ENCODE measurements at places on chromosomes 16 and 17. TPM values are rescaled to one million over a fixed set of nuclear protein-coding genes. Genes with fewer than 3 reads are reported as not detected.
A peak's percentile ranks its signal among the peaks of the same experiment; 100 is the strongest.

- no peaks in the 10 kb centered on the region for H3K4me1 ChIP-seq
- H3K36me3 ChIP-seq: peaks cover 2% of the 10 kb centered on the region
- no peak overlapping the region for H3K4me3 ChIP-seq
- no peaks in the 10 kb centered on the region for H3K27me3 ChIP-seq
- DNase-seq: no peak
Measured at GRCh38 chr16:24507959-24508480, 31.3 kb upstream of the RBBP6 start.

- no peak overlapping the region for H3K27ac ChIP-seq
- DNase-seq: no peak
- no peaks in the 10 kb centered on the region for H3K27me3 ChIP-seq
- H3K4me3 ChIP-seq: no peak overlapping the region
Measured at GRCh38 chr17:1313270-1314005, 34.0 kb downstream of the TRARG1 start.

Gene CDR2L
- 23.3 TPM for total RNA-seq

DNA sequence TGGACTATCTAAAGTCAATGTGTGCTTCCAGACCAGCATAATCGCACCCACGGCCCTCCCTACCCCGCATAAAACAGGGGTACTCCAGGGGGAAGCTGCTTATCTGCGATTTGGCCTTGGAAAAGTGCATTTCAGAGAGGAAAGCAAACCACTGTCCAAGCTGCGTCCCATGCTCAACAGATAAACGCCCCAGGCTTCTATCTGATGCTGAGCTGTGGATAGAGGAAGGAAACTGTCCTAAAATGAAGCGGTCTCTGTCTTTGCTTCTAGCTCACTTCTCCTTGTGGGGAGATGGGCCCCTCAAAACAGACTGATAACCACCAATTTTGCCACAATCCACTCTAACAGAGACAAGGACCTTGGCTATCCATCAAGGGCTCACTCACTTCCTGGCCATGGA, 160.5 kb upstream of the TNRC6C start:
- H3K36me3 ChIP-seq: no peaks in the 10 kb centered on the region
- H3K4me3 ChIP-seq: no peak overlapping the region
- H3K27me3 ChIP-seq: no peaks in the 10 kb centered on the region
- no peak for DNase-seq

Gene ZNF668
- total RNA-seq: 19.6 TPM

DNA sequence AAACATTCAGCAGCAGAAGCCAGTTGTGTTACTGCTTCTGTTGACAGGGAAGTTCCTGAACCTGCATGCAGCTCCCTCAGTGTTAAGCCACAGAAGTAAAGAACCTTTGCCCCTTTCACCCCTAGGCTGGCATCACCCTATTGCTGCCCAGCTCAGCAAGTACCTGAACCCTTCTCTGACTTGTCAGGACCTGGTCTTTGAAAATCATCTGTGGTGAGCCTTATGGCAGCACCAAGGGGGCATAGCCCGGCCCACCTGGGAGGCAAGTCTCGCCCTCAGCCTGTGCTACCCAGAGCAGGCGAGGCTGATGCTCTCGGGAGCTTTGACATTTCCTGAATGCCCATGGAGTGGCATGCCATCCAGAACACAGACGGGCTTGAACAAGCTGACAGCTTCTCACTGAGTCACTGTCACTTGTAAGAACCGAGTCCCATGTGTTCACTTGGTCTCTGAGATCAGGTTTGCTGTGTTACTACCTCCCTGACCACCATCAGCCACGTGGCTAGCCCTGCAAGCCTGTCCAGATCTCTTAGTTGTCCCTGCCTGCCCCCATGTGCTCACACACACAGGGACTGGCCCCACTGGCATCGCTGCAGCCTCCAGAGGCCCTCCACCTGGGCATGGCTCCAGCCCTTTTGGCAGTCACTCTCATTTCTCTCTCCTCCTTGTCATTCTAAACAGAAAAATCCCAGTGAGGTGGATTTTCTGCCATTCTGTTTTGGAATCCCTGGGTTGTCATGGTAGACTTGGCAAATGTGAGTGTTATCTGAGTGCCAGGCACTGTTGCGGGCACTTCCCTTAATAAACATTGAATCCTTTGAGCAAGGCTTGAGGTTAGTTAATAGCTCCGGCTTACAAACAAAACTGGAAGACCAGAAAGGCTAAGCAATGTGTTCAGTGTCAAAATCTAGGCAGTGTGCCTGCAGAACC, 2.9 kb upstream of the CARMIL2 start:
- no peaks in the 10 kb centered on the region for H3K4me1 ChIP-seq
- H3K27me3 ChIP-seq: no peaks in the 10 kb centered on the region
- no peak overlapping the region for H3K4me3 ChIP-seq
- no peak overlapping the region for H3K27ac ChIP-seq
- H3K36me3 ChIP-seq: peaks cover 19% of the 10 kb centered on the region

DNA sequence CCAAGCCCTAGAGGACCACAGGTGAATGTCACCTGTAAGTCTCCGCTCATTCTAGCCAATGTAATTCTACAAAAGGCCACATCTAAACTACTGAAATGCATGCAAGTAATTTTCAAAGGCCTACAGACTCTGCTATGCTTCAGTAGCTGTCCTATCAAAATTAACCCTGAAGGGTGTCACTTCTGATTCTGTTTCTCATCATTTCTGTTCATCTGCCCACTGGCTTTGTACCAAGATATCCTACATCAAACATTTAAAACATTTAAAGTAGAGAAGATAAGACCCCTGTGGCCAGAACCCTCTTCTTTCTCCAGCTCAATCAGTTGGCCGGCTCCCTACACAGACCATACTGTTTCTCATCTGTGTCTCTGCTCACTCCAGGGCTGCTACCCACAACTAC, 21.5 kb downstream of the PHF12 start:
- H3K27ac ChIP-seq: no peak overlapping the region
- no peak overlapping the region for H3K4me3 ChIP-seq
- no peaks in the 10 kb centered on the region for H3K27me3 ChIP-seq
- DNase-seq: no peak
- peaks cover 38% of the 10 kb centered on the region for H3K36me3 ChIP-seq

Gene CCDC92B
- total RNA-seq: 8.0 TPM

DNA sequence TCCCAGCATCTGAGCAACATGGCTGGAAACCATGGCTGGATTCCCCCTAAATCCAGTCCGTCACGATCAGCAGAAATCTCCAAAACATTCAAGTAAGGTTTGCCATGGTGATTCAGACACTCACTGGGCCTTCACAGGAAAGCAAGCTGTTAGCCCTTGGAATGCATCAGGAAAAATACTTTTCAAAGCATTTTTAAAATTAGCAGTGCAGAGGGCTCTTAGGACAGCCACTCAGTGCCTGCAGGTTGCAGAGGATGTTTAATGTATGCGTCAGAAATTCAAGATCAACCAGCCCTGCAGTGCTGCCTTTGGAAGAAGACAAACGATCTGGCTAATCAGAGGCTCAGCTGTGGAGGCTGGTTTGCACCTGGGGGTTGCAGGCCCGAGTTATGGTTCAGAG, 50.3 kb downstream of the FOXL1 start:
- DNase-seq: no peak
- H3K4me1 ChIP-seq: no peaks in the 10 kb centered on the region
- H3K27me3 ChIP-seq: no peaks in the 10 kb centered on the region
- no peak overlapping the region for H3K27ac ChIP-seq

GRCh38 chr17:81043725-81044427, 8.9 kb downstream of the BAIAP2 start:
- peak; percentile 83 for DNase-seq
- H3K4me1 ChIP-seq: no peaks in the 10 kb centered on the region
- H3K36me3 ChIP-seq: peaks cover 2% of the 10 kb centered on the region
- no peaks in the 10 kb centered on the region for H3K27me3 ChIP-seq
- no peak overlapping the region for H3K4me3 ChIP-seq

GRCh38 chr17:41511116-41511515, 5.7 kb upstream of the KRT13 start:
- H3K4me3 ChIP-seq: no peak overlapping the region
- peak; percentile 72 for DNase-seq
- H3K27me3 ChIP-seq: no peaks in the 10 kb centered on the region
- 0 out of 2 replicates have a peak, but pooled peaks cover 3% of the 10 kb centered on the region for H3K4me1 ChIP-seq
- H3K36me3 ChIP-seq: no peaks in the 10 kb centered on the region

DNA sequence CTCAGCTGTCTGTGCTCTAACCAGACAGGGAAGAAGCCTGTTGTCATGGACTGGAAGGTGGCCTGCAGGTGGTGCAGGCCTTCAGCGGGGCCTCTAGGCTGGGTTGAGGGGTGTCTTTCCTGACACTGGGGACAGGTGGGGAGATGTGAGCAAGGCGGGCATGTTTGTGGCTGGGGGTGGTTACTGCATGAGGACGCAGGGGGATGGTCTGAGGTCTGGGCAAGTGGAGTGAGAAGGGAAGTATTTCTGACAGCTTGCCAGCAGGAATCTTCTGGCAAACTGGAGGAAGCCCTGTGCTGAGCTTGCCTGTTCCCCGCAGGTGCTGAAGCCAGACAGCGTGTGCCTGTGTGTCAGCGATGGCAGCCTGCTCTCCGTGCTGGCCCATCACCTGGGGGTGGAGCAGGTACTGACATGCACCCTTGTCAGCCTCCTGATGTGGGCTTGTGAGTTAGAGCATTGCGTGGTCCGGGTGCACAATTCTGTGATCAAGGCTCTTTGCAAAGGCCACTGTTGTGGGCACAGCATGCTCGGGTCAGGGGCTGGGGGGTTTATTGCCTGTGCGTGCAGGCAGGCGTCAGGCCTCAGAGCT, 36.2 kb downstream of the PRMT7 start:
- H3K4me1 ChIP-seq: no peaks in the 10 kb centered on the region
- no peaks in the 10 kb centered on the region for H3K27me3 ChIP-seq
- H3K4me3 ChIP-seq: no peak overlapping the region
- no peak for DNase-seq

GRCh38 chr16:24139282-24139681, 116.9 kb upstream of the CACNG3 start:
- peaks cover 10% of the 10 kb centered on the region for H3K4me1 ChIP-seq
- H3K4me3 ChIP-seq: peak overlapping the region; percentile 22
- H3K36me3 ChIP-seq: peaks cover 13% of the 10 kb centered on the region

Gene TNFRSF13B
- 0.28 TPM for total RNA-seq

Gene HID1
- 12.7 TPM for total RNA-seq

- peaks cover 35% of the 10 kb centered on the region for H3K36me3 ChIP-seq
- no peaks in the 10 kb centered on the region for H3K4me1 ChIP-seq
- H3K4me3 ChIP-seq: no peak overlapping the region
- no peak overlapping the region for H3K27ac ChIP-seq
- H3K27me3 ChIP-seq: no peaks in the 10 kb centered on the region
- no peak for DNase-seq
Measured at GRCh38 chr16:70724146-70725023, 38.5 kb upstream of the MTSS2 start.

DNA sequence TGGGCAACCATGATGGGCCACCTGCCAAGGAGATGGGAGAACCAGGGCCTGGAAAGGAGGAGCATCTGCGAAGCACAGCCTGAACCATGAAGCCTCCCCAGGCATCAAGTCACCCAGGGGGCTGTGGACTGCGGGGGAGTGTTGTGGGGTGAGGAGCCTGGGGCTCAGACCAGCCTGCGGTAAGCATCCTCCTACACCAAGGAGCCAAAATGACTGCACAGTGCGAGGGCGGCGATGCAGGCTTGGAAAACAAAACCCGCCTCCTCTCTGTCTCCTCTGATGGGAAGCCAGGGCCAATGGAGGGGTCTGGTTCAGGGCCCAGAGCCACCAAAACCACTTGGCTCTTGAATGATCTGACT, 18.1 kb upstream of the MAF start:
- no peaks in the 10 kb centered on the region for H3K4me1 ChIP-seq
- no peak for DNase-seq
- no peak overlapping the region for H3K27ac ChIP-seq
- no peak overlapping the region for H3K4me3 ChIP-seq
- H3K27me3 ChIP-seq: no peaks in the 10 kb centered on the region
- no peaks in the 10 kb centered on the region for H3K36me3 ChIP-seq

- H3K36me3 ChIP-seq: peaks cover 52% of the 10 kb centered on the region
- no peak for DNase-seq
- no peak overlapping the region for H3K27ac ChIP-seq
- no peaks in the 10 kb centered on the region for H3K27me3 ChIP-seq
Measured at GRCh38 chr17:16100737-16101400, 101.2 kb downstream of the TTC19 start.

Gene ZNF423
- total RNA-seq: 54.0 TPM

Gene LPO
- 0.11 TPM for total RNA-seq

Gene VWA3A
- not detected for total RNA-seq

Gene CCDC154
- 1.3 TPM for total RNA-seq

DNA sequence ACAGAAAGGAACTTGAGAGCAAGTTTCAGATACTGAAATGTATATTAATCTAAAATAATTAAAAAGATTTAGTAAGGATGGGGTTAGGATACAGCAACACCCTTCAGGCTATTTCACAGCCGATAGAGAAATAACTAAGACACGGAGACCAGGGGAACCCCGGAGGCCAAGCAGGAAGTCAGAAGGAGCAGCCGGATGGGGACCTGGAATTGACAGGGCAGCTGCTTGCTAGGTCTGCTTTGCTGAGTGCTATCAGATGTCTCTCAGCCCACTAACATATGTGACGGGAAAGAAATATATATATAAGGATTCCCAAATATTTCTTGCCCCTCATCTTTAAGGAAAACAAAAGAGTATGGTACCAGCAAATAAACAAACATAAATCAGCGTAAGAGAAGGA, 154.1 kb upstream of the CDH5 start:
- H3K27me3 ChIP-seq: no peaks in the 10 kb centered on the region
- H3K4me1 ChIP-seq: no peaks in the 10 kb centered on the region
- no peak for DNase-seq
- no peaks in the 10 kb centered on the region for H3K36me3 ChIP-seq

DNA sequence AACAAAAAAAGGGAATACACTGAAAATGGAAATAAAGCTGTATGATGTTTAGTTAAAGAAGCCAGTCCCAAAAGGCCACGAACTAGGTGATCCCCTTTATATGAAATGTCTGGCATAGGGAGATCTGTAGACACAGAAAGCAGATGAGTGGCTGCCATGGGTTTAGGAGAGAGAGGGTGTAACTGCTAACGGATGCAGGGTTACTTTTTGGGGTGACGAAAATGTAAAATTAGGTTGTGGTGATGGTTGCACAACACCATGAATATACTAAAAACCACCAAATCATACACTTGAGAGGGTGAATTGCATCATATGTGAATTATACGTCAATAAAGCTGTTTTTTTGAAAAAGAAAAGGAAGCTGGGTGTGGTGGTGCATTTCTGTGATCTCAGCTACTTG, 99.6 kb downstream of the ADCY9 start:
- DNase-seq: no peak

DNA sequence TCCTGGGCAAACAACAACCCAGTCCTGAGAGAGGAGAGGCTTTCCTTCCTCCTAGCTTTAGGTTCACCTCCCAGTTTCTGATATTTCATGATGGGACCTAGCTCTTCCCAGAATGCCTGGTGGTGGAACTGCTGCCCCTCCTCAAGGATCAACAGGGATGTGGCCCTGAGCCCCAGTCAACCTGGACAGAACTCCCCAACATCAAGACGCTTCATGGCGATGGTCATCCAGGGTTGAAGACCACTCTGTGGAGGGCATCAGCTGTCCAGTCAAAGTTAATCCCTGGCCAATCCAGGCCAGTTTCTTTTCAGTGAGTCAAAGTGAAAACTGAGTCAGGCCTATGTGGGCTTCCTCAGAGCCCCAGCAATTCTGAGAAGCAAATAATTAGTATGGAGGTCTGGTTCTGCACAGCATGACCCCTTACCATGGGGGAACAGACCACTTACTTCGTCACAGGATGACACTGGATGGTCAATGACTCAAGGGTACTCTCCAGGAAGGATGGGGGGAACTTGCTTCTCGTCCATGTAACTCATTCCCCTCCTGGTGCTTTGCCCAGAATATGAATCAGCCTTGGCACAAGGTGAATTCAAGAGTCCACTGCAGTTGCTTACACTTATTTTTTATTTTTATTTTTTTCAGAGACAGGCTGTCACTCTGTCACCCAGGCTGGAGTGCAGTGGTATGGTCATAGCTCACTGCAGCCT, 14.7 kb upstream of the XYLT2 start:
- no peak overlapping the region for H3K4me3 ChIP-seq
- H3K27ac ChIP-seq: no peak overlapping the region
- no peaks in the 10 kb centered on the region for H3K27me3 ChIP-seq
- no peak for DNase-seq

Gene RAB26
- 2.4 TPM for total RNA-seq
